ENCODE measurements at places on chromosomes 11 and 22.

GRCh38 chr22:49405590-49405989 lies 422.1 kb downstream of the BRD1 start:
- DNase-seq = no peak

DNA sequence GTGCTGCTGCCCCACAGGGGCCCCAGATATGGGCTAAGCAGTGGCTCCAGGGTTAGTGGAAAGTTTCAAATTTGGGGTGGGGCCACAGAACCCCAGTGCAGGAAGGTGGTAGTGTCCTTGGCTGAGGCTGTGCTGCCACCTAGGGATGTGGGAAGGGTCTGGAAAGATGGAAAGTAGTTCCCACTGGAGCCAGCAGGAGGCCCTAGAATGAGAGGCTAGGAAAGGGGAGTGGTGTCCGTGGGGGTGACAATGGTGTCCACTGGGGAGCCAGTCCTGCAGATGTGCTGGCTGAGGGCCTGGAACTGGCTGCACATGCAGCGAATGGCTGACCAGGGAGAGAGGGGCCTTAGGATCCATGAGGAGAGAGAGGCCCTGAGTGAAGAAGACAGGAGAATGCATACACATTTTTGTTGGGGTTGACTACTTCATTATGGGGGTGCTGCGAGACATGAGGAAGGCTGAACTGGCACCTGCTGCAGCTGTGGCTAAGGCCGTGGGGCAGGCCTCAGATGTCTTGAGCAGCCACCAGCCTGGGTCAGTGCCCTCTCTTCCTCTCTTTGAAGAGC lies 21.1 kb downstream of the RFPL3 start:
- DNase-seq = peak; percentile 68

- DNase-seq = no peak
Measured at GRCh38 chr22:17890245-17890671, 116.0 kb upstream of the BID start.

GRCh38 chr11:19370100-19370861 lies 129.5 kb upstream of the E2F8 start:
- DNase-seq = peak; percentile 64

DNA sequence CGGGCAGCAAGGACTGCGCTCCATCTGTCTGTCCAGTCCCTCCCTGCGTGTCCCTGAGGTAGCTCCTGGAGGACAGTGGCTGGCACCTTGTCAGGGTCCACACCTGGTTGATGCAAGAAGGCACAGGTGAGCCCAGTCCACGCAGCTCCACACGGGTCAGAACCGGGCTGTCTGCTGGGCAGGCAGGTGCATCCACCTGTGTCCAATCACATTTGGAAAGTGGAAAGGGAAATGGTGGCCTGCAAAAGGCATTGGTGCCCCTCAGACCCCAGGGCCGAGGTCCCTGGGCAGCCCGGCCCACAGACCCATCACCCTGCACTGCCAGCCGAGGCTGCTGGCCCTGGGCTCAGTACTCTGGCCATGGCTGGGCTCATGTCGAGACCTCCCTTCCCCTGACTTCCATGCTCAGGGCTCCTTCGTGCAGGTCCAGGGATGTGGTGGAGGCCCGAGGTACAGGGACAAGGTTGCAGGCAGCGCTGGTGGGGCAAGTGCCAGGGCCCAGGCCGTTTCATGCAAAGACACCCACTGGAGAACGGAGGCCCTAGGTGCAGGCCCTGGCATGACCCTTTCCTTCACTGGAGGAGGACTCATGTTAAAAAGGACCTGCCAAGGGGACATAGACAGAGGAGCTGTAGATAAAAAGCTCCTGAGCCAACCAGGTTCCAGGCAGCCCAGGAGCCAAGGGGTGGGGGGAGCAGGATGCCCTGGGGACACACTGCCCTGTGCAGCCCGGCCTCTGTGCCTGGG lies 38.9 kb upstream of the TH start:
- no peak for DNase-seq

DNA sequence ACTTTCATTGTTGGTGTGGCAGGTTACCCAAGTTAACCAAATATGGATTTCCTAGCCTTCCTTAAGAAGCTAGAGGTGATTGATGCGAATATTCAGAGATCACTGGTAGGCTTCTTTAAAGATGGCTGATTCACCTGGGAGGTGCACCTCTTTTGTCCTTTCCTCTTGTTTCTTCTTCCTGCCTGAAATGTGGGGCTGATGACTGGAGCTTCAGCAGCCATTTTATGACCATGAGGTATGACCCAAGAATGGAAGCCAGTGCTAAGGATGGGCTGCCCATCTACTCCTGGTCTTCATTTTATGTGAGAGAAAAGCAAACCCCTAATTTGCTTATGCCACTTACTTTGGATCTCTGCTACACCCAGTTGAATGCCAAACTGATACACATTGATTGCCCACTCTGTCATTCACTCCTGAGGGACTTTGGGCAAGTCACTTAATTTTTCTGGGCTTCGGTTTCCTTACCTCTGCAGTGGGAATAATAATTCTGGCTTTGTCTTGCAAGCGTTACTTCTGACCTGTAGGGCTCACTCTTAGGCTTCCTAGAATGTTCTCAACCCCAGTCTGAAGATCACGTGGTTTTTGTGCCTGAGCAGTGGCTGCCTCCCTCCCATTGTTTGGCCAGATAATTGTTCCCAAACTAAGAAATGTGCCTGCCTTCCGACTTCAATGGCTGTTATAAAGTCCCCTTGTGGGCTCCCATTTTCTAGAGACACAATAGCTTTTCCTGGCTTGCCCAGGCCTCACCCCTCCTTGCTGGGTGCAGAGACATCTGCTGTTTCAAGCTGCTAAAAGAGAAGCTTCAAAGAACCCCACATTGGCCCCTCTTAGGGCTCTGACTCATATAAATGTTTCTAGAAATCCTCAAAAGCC lies 243.1 kb downstream of the ST3GAL4 start:
- no peak for DNase-seq

DNA sequence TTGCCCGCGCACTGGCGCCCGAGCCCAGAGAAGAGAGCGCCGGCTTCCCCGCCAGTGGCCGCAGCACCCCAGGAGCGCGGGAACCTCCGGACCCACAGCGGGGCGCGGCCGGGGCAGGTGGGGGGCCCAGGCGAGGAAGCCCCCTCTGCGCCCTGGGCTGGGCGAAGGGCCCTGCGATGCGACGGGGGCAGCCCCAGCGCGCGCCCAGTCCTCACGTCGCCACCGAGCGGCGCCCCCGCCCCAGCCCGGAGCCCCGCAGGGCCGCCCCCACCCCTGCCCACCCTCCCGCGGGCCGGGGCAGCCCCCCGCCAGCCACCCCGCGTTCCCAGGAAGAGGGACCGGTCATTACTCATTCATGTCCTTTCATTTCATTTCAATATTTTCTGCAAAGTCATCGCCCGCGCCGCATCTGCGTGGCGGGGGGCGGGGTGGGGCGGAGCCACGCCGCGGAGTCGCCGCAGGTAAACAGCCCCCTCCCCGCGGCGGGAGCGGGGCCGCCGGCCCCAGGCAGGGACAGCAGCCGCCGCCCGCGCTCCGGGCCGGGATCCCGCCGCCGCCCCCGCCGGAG lies 673 bp upstream of the PANX2 start:
- peak; percentile 62 for DNase-seq

- peak; percentile 50 for DNase-seq
Measured at GRCh38 chr11:7604331-7604955, 68.9 kb downstream of the CYB5R2 start.

DNA sequence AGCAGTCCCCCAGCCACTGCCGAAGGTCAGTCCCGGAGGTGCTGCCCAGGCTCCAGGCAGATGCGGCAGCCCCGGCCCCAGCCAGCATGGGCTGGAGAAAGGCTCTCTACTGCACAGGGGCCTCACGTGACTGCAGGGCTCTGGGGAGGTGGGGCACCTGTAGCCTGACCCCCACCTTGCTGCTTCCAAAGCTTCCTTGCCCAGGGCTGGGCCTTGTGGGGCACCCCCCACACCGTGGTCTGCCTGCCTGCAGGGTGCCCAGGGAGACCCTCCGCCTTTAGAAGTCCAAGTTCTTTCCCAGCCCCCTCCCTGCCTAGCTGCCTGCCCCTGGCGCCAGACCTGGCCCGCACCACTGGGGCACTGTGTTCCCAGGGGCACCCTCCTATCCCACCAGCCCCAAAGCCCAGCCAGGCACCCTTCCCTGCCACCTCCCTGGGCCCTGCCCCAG lies 28.4 kb upstream of the TXNRD2 start:
- DNase-seq = no peak

GRCh38 chr22:42974223-42974622 lies 40.7 kb downstream of the PACSIN2 start:
- DNase-seq = no peak

DNA sequence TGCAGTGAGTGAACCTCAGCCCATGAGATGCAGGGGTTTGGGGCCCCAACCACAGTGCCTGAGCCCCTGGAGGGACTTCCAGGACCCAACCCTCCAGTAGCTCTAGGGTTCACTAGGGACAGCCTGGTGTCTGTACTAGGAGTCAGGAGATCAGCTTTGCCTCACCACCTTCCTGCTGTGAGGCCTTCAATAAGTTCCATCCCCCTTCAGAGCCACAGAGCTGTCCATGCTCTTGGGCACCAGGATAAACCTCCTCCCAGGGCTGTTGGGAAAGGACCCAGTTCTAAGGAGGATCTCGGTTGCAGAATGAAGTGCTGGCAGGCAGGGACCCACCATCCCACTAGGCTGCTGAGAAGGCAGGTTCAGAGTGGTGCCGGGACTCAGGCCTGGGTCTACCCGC lies 9.7 kb downstream of the ARHGEF17 start:
- no peak for DNase-seq

- DNase-seq = no peak
Measured at GRCh38 chr11:111194860-111195568, 50.5 kb upstream of the POU2AF2 start.

DNA sequence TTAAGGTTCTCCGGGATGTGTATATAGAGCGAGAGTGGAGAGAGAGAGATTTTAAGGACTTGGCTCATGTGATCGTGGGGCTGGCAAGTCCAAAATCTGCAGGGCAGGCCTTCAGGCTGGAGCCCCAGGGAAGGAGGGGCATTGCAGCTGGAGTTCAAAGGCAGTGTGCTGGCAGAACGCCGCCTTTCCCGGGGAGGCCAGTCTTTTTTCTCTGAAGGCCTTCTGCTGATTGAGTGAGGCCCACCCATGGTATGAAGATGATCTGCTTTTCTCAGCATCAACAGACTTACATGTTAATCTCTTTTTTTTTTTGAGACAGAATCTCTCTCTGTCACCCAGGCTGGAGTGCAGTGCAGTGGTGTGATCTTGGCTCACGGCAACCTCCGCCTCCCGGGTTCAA lies 25.4 kb downstream of the FBLN1 start:
- DNase-seq = no peak

- DNase-seq = no peak
Measured at GRCh38 chr11:71358122-71358728, 90.0 kb downstream of the DHCR7 start.

- no peak for DNase-seq
Measured at GRCh38 chr11:60170566-60170965, 12.3 kb downstream of the MS4A6A start.

DNA sequence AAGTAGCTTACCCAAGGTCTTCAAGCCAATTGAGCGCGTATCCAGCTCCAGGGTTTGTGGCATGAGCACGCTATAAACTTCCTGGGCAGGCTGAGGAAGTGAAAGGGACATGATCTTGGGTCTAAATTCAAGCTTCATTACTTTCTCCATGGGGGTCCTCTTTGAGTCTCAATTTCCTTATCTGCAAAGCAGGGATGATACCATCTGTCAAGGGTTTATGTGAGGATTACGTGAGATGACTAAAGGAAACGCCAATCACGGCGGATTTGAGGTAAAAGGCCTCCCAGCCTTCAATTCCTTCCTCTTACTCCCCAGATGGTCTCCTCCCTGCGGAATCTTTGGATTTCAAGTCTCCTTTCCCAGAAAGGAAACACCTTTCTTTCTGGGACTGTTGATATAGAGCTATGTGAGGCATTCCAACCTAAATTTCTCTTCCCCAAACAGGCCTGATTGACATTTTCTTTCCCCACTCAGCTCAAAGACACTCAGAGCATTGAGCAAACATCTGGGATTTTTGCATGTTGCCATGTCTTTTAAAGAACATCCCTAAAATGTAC lies 474.4 kb downstream of the INSC start:
- no peak for DNase-seq

- no peak for DNase-seq
Measured at GRCh38 chr22:49163258-49163959, 664.3 kb downstream of the BRD1 start.

- DNase-seq = no peak
Measured at GRCh38 chr11:119099711-119100110, 1.9 kb downstream of the DPAGT1 start.

All from Caco-2 (cell line).